ENCODE measurements at places on chromosomes 11 and 22. TPM values are rescaled to one million over a fixed set of nuclear protein-coding genes. Genes with fewer than 3 reads are reported as not detected.

The AIP gene
- 39.5 TPM for total RNA-seq

GRCh38 chr22:49192180-49192856, 635.4 kb downstream of the BRD1 start:
- no peak for DNase-seq

DNA sequence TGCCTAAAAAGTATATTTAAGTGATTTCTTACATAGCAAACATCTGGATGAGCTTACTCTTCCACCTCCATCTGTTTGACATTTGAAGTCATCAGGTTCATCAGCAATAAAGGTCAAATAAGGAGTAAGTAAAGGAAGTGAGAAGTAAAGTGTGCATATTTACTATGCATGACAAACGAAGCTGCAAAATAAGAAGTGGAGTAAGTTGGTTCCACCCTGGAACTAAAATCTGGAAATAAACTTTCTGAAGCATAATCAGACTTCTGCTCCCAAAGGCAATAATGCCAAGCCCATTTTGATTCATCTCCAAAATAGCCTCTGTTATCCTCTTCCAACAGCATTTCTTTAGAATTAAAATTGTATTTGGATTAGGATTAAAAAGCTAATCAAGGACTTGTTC, 8.4 kb upstream of the FIBIN start:
- no peak for DNase-seq

- DNase-seq = no peak
These were observed 138.7 kb downstream of the SOX6 start for GRCh38 chr11:16217631-16218030.

The OR10A5 gene
- not detected for total RNA-seq

GRCh38 chr11:5277807-5278382, 8.2 kb upstream of the HBE1 start:
- DNase-seq = no peak

The ANO3 gene
- 2.1 TPM for total RNA-seq

The SPON1 gene
- total RNA-seq = 123 TPM

DNA sequence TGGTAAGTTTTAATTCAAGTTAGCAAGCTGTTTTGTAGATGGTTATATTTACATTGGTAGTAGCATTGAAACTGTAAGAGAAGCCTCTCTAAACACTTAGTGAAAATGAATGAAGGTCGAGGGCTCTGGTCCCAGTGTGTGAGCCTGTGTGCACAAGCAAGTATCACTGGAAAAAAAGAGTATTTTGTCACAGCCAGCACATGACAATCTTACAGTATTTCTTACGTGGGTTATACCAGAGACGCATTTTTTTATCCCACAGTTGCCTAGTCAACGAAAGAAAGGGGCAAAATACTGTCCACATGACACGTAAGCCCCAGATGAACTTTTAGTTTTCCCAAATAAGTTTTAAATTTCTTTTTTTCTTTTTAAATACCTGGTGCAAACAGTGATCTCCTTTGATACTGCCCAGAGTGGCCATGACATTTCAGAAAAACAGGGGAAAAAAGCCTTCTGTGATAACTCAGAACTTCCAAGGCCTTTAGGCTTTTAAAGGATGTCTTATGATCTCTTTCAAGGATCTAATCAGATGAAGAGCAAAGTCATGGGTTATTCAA, 23.5 kb downstream of the RAB38 start:
- no peak for DNase-seq

- no peak for DNase-seq
These were observed 44.1 kb upstream of the RFPL3 start for GRCh38 chr22:32313532-32313931.

The MUC2 gene
- 0.80 TPM for total RNA-seq

- peak; percentile 97 for DNase-seq
These were observed at the start of the genes DCDC1 and DNAJC24 for GRCh38 chr11:31369348-31370329. Gene DCDC1, minus strand, starts transcription at chr11:31369739. Its CDS starts 41,459 bp downstream, at chr11:31328280. Gene DNAJC24, plus strand, starts transcription at chr11:31369860. Its CDS starts 889 bp downstream, at chr11:31370749.

DNA sequence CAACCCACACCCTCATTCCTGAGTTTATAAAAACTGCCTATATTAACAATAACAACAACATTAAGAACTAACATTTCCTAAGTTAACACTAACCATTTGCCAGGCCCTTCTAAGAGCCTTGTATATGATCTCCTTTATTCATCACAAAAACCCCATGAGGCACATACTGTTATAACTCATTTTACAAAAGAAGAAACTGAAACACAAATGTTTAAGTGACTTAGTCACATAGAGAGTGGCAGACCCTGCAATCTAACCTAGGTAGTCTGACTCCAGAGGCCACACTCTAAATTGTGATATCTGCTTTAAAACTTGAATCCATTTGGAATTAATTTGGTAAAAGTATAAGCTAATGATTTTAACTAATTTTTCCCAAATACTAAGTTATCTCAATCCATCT, 116.1 kb downstream of the SYT9 start:
- no peak for DNase-seq

DNA sequence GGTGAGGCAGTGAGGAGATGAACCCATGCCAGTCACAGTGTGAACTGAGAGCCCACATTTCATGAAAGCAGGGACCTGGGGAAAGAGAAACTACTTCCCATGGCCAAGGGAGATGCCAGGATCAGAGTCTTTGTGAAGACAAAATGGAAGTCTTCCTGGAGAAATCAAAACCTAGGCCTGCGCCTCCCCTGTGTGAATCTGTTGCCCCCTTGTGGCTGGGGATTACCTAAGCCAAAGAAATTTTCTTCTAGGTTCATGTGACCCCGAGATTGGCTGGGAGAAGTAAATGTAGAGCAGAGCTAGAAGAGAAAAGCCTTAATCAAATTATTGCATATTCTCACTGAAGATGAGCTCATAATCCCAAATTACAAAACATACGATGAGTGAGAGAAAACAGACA, 1075.3 kb downstream of the TBC1D22A start:
- DNase-seq = no peak

DNA sequence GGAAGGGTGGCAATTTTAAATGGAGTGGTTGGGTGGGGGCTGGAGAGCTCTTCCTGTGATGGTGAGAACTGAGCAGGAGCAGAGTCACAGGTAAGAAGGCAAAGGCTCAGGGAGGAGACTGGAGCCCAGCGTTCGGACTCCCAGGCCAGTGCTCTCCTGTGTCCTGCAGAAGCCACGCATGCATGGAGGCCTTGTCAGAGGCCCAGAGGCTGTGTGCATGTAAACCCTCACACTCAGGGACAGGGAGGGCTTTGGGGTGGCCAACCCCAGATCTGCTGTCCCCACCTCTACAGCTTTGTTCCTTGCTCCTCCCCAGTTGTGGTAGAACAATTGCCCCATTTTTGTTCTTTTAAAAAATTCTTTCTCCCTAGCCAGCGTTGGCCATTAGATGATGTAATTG, 130.4 kb upstream of the PARVA start:
- DNase-seq = no peak

GRCh38 chr22:44005524-44005923, 18.6 kb upstream of the PARVB start:
- DNase-seq = no peak

- no peak for DNase-seq
These were observed 203.1 kb upstream of the MTMR2 start for GRCh38 chr11:96126917-96127595.

- DNase-seq = no peak
These were observed at the start of gene PLET1 for GRCh38 chr11:112260490-112260889. Gene PLET1, minus strand, starts transcription at chr11:112260860. Its CDS starts 271 bp downstream, at chr11:112260589.
